SK-N-MC (cell line): ENCODE measurements at places on chromosomes 1 and 21.

- DNase-seq = no peak
These were observed 157.7 kb downstream of the PIK3R3 start for GRCh38 chr1:45974541-45975269.

- no peak for DNase-seq
These were observed 38.0 kb upstream of the RASAL2 start for GRCh38 chr1:178055779-178056471.

GRCh38 chr21:9763306-9763705 lies 758.1 kb upstream of the TPTE start:
- no peak for DNase-seq

DNA sequence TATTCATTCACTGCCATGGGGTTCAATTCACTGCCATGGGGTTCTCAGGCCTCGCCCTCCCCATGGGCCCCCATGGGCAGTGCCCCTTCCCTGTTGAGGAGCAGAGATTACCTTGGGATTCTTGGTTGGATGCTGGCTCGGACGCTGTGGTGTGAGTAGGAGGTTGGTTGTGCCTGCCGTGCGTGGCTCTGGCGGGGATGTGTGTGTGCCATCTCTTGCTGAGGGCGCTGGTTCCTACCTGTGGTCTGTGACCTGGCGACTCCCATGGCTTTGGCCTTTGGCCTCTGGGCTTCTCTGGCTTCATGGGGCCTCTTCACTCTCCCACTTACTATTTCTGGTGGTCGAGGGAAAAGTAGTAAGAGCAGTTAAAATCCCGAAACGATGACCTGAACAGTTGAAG lies 42.1 kb downstream of the PCNT start:
- no peak for DNase-seq

DNA sequence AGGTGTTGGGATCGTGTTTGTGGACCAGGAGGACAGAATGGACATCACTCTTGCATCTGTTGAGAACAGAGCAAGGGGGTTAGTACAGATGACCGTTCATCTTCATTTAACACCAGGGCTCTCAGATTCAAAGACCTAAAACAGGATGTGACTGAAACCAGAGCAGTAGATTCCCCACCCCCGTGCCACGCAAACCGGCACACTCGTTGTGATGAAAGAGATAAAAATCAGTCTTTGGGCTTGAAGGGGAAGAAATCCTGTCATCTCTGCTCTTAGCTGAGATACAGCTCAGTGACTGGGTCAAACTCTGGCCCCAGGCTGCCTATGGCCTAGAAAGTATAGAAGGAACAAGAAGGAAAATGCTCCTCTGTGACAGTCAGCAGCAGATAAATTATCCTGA lies 146.2 kb upstream of the KRTAP19-8 start:
- no peak for DNase-seq

DNA sequence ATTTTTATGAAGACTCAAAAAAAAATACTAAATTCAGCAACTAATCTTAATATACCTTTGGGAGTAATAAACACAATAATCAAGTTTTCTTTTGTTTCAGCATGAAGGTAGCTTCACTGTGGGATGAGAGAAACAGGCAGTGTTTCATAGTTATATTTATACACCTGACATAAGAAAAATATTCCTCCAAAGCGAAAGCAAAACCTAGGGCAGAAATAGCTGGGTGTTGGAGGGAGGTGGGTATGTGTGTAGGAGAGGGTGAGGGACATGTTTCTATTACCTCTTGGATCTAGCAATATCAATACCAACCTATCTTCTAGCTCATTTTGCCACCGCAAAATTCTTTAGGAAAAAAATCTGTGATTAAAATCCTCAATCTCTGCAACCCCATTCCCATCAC lies 24.9 kb upstream of the MAN1A2 start:
- no peak for DNase-seq

GRCh38 chr1:23561076-23561812 lies 1.9 kb upstream of the ID3 start:
- no peak for DNase-seq

GRCh38 chr1:233097959-233098580 lies 147.7 kb downstream of the NTPCR start:
- DNase-seq = no peak

GRCh38 chr1:215718575-215719287 lies 151.6 kb downstream of the KCTD3 start:
- DNase-seq = no peak

DNA sequence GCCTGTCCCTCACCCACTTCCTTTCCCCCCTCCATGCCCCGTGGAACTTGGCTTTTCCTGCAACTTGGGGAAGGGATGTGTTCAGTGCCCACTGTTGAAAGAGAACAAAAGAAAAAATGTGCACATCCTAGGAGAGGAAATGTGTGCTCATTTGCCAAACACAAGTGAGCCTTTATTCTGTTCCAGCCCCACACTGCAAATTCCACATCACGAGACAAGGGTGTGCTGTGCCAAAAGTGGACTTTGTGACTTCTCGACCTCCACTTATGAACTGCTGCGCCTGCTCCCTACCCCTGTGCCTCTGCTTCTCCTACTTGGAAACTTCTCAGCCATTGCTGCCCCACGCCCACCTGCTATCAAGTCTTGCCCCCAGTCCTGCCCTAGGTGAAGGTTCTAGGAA lies 97.0 kb upstream of the GRIK3 start:
- DNase-seq = peak; percentile 44

DNA sequence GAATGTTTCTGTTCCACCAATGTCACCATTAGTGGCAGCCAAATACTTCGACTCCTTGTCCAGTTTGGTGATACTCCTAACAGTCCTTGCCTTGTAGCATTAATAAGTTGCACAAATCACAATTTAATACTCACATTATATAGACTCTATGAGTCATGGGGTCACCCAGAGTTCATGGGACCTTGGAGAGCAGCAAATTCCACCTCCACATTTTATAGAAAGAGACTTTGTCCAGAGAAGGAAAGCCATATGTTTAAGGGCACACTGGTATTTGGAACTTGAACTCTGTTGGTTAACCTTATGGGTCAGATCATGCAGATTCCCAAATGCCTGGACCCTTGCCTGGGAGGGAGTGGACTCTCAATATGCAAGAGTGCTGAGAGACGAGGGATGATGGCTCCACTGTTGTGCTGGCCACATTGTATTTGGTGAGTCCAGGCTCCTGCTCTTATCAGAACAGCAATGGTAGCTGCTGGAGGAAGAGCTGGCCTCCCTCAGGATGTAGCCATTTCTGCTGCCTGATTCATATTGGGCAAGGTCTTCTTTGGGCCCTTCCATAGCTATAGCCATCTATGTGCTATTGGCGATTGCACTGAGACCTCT lies 30.6 kb downstream of the DNAJC6 start:
- no peak for DNase-seq

GRCh38 chr1:160431006-160431405 lies 30.6 kb downstream of the VANGL2 start:
- DNase-seq = no peak

- no peak for DNase-seq
These were observed at the start of gene TMEM240 for GRCh38 chr1:1540090-1540817. Gene TMEM240 (minus strand): TSS chr1:1540624. CDS start chr1:1540346, 278 bp downstream.

DNA sequence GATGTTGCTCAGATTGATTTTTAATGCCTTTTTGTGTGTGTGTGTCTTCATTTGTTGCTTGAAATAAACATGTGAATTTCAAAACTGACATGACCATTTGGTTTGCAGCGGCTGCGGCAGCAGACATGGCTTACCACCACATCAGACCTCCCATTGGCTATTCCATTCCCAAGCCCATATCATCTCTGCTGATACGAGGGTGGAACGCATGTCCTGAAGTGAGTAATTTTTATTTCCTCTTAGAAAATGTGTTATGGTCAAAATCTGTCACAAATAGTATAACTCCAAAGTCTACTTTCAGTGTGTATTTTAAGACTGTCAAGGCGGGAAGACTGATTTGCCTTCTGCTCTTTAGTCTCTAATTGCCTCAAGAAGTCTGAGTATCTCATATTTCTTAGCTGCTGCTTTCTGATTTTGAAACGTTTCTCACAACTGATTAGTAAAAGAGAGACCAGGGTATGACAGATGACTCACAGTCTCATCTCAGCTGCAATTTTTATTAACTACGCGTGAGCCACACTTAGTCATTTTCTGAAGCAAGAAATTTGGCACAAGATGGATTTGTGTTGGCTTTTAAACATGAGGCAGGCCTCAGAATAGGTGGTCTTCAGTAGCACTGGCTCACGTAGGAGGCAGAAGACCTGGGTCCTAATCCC lies 49.0 kb downstream of the LRRC53 start:
- no peak for DNase-seq

- no peak for DNase-seq
These were observed 5.5 kb upstream of the MTMR11 start for GRCh38 chr1:149942207-149942606.

DNA sequence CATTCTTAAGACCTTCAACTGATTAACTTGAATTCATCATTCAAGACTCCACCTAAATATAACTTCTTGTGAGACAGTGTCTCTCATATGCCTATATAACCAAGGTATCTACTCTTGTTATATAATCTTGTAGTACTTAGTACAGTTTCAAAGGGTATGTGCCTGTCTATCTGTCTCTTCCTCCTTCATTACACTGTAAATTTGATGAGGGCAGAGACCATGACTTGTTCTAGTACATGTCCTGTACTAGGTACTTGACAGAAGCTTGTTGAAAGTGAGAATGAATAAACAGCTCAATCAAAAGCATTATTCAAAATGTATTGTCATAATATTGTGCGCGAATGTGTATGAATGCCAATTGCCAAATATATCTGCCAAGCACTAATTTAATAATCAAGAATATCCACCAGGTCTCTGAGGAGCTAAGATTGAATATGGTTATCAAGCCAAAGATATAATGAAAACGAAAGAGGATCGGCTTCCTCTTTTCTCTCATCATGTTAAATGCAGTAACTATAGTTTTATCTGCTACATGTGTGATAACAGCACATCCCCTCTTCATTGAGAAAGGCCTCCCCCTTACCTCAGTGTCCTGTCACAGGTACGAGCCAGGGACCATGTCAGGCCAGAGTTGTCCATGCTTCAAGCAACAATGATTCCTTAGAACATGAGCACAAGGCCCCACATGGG lies 117.3 kb downstream of the UCHL5 start:
- DNase-seq = no peak

DNA sequence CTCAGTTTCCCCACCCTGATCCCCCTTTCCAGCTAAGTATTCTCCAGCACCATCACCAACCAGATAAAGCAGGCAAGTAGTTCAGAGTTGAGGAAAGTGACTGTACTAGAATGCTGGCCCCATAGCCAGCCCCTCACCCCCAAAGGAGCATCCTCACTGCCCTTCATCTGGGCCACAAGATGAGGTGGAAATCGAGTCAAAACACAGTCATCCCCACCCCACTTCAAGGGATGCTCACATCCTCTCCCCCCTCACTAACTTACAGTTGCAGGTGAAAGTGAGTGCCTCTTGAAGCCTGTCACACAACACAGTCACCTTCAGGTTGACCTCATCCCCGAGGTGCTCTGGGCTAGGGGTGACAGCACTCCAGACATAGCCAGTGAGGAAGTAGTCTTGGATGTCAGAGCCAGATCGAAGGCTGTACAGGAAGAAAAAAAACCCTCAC lies 30.4 kb downstream of the PIK3C2B start:
- DNase-seq = no peak

- DNase-seq = no peak
These were observed at the start of gene CAMK2N1 for GRCh38 chr1:20485527-20486456. Gene CAMK2N1 (minus strand): TSS chr1:20486210. CDS start chr1:20485379, 831 bp downstream.

DNA sequence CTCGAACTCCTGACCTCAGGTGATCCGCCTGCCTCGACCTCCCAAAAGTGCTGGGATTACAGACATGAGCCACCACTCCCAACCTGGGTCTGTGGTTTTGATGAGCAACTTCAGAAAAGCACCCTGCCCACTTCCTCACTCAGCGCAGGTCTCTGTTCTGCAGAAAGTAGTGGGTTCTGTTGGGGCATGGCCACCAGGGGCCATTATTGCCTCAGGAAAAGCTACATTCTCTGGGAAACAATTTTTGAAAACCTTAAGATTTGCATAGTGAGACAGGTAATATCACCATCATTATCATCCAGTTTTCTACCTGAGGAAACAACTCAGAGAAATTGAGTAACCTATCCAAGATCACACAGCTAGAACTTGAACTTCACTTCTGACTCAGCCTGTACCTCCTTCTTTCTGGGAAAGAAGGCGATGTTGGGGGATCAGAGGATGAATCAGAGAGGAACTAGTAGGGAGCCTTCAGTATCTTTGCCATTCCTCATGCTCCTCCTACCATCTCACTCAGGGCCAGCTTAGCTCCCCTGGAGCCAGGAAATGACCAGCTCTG lies 7.1 kb upstream of the NES start:
- no peak for DNase-seq

DNA sequence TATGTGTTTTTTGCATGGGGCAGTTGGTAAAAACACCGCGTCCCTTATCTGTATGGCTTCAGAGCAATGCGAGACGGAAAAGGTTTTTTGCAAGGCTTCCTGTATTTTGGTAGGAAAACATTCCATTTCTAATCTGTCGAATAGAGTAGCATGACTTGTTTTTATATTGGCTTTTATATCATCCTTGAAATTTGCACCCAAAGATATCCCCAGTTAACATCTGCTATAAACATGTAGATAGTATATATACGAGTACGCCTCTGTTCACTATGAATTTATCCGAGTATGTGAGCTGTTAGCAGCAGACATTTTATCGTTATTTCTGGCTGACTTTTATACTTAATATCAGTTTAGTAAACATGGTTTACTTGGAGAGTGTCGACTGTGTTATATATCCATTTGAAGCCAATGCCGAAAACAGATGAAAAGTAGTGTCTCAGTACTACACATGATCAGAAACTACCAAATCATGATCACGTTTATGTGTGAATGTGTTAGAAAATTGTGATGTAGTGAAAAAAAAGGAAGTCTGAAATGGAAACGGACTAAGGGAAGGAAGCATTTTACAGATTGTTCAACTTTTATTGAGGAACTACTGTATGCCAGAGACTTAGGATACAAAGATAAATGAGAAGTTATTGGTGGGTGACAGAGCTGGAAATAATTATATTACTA lies 1.0 kb downstream of the LEPR start:
- no peak for DNase-seq

- DNase-seq = no peak
These were observed 84.0 kb downstream of the MAN1C1 start for GRCh38 chr1:25700626-25701025.

DNA sequence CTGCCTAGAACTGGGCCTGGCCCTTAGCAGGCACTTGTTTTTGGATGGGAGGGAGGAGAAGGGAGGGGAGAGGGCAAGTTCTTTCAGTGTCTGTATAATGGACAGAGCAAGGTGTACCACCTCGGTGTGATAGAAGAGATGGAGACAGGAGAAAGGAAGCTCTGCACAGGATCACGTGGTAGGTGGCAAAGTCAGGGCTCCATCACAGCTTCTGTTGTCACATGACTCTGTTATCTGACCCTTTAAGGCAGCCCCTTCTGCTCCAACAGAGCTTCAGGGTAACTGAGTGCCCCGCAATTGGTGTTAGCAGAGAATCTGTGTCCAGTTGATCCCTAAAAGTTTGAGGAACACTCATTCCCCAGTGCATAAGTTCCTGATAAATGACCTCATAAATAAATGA lies 16.5 kb upstream of the ETS2 start:
- no peak for DNase-seq
